ENCODE measurements at places on chromosomes 6 and 20.
A peak's percentile ranks its signal among the peaks of the same experiment; 100 is the strongest.

GRCh38 chr6:99573980-99574617, 5.6 kb upstream of the CCNC start:
- DNase-seq = no peak

GRCh38 chr6:145954985-145955384, 9.2 kb downstream of the SHPRH start:
- DNase-seq = no peak

GRCh38 chr6:126180585-126180984, 159.3 kb upstream of the CENPW start:
- no peak for DNase-seq

DNA sequence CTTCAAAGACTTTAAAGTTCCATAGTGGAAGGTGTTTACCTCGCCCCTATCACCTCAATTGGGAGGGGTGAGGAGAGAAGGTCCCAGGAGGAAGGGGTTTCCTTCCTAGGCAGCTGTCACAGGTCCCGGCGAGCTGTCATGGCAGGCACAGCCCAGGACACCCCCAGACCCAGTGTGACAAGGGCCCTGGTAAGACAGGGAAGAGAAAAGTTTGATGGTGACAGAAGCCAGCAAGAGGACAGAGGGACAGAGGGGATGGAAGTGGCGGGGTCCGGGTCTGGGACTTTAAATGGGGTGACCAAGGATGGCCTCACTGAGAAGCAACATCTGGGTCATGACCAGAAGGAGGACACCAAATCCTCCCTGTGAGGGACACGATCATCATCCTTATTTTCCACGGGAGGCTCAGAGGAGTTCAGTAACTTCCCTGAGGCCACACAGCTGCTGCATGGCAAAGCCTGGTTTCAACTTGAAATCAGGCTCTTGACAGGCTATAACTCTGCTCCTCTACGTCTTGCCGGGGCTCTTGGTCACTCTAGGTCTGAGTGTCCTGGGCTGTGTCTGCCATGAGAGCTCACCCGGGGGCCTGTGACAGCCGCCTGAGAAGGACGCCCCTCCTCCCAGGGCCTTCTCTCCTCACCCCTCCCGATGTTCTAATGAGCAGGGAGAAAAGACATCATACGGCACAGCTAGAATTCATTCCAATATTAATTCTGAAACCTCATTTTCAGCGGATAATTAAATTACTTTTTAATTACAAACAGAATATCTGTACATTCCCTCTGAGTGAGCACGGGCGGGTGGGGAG, 222.2 kb downstream of the PREX1 start:
- no peak for DNase-seq

GRCh38 chr6:52424513-52424912, 4.4 kb downstream of the EFHC1 start:
- DNase-seq = no peak

DNA sequence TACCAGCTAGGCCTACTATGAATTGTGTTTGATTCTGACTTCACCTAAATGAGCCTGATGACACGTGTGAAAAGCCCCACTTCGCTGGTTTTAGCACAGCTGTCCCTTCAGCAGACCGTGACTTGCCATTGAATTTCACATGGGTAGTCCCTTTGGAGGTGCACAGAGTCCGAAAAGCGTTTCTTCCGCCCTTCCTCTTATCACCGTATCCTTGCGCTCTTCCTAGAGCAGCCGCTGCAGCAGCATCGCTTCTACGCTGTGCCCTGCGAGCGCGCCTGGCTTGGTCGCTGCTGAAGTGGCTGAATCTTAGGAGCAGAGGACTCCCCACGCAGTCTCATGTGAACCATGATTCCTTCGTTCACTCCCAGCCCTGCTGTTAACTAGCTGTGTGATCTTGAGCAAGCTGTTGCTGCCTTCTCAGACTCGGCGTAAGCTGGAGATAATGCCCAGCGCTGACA, 127.0 kb downstream of the PACRG start:
- no peak for DNase-seq

DNA sequence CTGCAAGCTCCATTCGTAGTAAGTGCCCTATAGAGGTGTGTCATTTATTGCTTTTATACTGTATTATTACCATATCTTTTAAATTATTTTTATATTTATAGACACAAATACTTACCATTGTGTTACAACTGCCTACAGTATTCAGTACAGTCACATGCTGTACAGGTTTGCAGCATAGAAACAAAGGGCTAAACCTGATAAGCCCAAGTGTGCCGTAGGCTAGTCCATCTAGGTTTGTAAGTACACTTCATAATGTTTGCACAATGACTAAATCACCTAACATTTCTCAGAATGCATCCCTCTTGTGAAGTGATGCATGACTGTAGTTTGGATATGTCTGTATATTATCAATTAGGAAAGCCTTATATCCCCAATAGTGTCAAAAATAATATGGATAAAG, 122.8 kb downstream of the CLVS2 start:
- DNase-seq = no peak

DNA sequence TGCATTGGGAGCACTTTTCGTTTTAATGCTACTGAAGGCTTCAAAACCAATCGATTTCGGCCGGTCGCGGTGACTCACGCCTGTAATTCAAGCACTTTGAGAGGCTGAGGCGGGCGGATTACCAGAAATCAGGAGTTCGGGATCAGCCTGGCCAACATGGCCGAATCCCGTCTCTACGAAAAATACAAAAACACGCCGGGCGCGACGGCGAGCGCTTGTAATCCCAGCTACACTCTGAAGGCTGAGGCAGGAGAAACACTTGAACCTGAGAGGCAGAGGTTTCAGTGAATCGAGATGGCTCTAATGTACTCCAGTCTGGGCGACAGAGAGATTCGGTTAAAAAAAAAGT, 58.4 kb downstream of the TRIM38 start:
- no peak for DNase-seq

- no peak for DNase-seq
These were observed 125.9 kb upstream of the MLIP start for GRCh38 chr6:53985366-53985765.

- no peak for DNase-seq
These were observed 7.2 kb upstream of the IL20RA start for GRCh38 chr6:137051790-137052472.

- DNase-seq = no peak
These were observed 44.6 kb downstream of the SRC start for GRCh38 chr20:37390503-37390890.

DNA sequence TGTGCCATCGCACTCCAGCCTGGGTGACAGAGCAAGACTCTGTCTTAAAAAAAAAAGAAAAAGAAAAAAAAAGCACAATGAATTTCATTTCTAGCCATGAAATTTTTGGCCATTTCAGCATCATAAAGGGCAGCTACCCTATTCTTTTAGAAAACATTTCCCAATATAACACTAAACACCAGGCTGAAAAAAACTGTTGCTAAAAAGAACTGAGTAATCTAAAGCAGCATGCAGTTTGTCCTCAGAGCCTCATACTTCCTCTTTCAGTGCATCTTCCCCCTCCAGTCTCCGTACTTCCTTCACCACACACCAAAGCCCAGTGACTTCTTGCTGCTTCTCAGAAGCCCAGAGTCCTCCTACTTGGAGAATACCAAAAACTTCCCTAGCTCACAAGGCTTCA, 5.6 kb upstream of the IFNGR1 start:
- peak; percentile 72 for DNase-seq

Measured in naive B cell (primary cell).